NCI-H345 (cell line): ENCODE measurements at places on chromosomes 7 and 10.

- no peak for DNase-seq
Observed at GRCh38 chr7:32025381-32026082, 44.7 kb downstream of the PDE1C start.

DNA sequence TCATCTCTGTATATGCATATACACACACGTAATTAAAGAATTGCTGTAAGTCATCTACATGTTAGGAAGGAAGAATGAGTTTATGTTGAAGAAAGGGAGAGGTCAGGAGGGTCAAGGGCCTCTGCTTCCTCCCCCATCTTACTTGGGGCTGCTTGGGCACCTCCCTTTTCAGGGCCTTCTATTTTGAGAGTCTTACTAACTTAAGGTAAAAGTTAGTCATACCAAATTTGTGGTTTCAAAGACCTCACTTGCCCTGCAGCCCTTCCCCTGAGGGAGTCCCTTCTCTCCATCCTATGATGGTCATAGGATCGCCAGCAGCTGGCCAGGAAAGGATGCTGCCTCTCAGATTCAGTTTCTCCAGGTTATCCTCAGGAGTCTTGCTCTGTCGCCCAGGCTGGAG, 2.6 kb downstream of the PLEKHS1 start:
- no peak for DNase-seq

DNA sequence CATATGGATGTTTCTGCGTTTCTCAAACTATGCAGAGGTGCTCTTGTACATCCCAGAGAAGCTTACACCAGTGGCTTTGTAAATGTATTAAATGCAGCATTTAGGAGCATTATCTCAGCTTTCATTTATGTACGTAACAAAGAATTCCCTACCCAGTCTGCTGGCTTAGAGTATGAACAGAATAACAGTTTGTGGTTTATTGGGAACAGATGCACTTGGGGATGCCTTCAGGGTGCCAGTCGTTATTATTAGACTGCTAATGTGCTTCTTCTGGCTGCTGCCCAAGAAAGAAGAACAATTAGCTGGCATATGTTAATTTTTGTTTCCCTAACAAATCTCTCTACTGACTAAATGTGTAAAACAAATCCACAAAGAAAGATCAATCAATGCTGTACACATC, 241.9 kb downstream of the FOXP2 start:
- peak; percentile 15 for DNase-seq

DNA sequence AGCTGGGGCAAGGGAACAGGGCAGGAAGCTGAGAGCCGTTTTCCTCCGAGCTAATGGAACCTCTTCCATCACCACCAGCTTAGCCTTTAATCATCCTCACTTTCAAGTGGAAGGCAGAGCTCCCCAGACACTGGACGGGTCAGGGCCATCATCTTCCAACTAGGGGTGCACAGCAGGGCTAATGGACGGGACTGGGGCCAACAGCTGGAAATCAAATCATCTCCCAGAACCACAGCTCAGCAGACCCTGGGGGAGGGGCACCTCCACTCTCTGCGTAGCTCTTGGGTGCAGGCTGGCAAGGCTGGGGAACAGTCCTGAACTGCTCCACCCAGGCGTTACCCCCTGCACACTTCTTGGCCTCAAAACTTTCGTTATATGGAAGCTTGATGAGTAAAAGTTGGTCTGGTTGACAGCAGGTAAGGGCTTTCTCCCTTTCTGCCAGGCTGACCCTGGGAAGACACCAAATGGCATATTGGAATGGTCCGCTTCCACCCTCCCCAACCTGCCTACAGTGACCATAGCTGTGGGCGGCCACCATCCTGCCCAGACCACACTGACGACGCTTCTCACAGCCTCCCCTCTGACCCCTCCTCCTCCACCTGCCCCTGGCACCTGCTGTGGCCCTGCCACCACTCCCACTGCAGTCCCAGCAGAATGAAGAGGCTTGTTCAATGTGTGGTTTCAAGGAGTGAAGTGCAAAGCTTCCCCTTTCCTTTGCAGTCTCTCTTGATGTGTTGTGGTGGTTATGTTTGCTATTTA, 51.7 kb upstream of the RET start:
- DNase-seq: no peak

GRCh38 chr10:21696302-21696701, 162.3 kb downstream of the MLLT10 start:
- DNase-seq: no peak

DNA sequence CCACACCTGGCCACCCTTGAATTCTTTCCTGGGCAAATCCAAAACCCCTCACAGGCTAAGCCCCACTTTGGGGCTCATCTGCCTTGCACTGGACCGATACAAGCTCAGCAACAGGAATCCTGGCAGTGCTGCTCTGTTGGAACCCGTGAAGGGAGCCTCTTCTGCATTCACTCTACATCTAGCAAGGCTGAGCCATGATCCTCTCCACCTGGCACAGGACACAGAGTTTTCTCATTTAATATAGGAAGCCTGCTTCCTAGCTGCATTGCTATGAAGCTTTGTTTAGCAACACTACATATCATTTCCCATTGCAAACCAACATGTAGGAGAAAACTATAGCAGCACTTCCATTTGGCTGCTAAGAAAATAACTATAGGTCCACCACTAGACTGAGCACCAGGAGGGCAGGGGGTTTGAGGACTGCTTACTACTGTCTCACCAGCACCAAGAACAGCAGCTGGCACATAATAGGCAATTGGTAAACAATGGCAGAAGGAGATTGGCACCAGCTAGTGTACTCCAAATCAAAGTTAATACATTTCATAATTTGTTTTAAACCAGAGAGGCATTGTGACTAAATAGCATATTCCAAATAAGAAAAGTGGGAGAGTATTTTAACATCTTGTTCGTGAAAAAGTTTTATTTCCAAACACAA, 56.1 kb downstream of the CPVL start:
- DNase-seq: peak; percentile 32

GRCh38 chr7:142908921-142909890, 23.7 kb upstream of the TRPV6 start:
- no peak for DNase-seq

GRCh38 chr7:2688409-2689342, 674 bp downstream of the AMZ1 start:
- no peak for DNase-seq

DNA sequence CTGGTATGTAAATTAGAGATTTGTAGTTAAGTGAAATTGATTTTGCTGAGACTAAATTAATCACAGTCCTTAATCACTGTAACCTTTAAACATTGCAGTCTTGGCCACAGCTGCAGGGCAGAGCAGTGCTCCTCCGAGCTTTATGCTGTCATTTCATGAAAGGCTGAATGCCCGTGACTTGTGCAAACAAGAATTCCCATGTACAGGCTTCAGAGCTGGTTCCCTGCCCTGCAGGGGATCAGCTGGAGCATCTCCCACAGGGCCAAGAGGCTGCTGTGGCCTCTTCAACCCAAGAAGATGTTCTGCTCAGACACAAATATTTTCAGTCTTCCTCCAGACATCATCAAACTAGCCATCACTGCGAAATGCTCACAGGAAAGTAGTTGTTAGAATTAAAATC, 419.1 kb downstream of the AUTS2 start:
- DNase-seq: peak; percentile 29

GRCh38 chr10:104328896-104329710, 9.2 kb downstream of the ITPRIP start:
- DNase-seq: peak; percentile 64

GRCh38 chr7:100546129-100546925, 7.3 kb downstream of the AGFG2 start:
- DNase-seq: no peak

- DNase-seq: no peak
Observed at GRCh38 chr10:33165911-33166310, 168.6 kb downstream of the NRP1 start.

DNA sequence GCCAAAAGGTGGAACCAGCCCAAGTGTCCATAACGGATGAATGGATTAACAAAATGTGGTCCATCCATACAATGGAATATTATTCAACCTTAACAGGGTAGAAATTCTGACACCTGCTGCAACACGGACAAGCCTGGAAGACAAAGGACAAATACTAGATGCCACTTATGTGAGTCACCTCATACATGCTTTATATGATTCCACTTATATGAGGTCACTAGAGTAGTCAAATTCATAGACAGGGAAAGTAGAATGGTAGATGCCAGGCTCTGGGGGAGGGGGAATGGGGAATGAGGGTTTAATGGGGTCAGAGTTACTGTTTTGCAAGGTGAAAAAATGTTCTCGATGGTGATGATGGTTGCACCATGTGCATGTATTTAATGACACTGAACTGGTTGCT, 34.0 kb upstream of the CYTH3 start:
- peak; percentile 11 for DNase-seq

DNA sequence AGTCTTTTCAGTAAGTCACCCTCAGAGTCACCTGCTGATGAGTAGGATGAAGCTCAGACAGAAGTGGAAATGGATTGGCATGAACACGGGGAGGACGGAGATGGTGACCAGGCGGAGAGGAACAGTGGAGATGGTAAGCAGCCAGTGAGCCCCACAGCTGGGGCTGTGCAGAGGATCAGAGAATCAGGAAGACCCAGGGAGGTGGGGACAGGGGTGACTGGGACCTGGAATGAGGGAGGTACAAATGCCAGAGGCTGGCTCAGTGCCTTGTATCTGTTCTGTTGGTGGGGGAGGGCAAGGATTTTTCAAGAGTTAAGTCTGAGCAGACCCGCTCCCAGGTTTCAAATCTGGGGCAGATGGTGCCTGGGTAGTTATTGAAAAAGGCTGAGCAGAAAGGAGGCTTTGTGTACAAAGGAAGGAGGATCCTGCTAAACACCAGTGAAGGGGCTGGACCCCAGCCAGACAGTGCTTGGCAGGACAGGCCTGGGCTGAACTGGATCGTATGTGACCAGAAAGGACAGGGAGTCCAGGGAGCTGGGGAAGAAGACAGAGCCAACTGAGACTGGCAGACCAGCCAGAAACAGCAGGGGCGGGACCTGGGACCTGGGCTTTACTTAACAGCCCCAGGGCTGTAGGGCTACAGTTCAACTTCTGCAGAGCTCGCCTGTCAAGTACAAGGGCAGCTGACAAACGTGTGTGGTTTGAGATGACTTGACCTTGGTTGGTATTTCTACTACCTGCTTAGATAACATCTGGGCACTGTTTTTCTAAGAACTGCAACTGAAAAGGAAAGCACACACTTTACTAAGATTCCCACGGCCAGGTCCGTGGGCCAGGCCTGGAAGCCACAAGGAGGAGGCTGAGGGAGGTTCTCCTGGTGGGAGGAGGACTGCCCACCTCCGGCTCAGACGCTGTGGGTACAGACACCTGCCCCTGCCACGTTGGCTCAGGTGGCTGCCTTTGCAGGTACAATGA, 13.2 kb upstream of the FRMPD2 start:
- DNase-seq: peak; percentile 26

DNA sequence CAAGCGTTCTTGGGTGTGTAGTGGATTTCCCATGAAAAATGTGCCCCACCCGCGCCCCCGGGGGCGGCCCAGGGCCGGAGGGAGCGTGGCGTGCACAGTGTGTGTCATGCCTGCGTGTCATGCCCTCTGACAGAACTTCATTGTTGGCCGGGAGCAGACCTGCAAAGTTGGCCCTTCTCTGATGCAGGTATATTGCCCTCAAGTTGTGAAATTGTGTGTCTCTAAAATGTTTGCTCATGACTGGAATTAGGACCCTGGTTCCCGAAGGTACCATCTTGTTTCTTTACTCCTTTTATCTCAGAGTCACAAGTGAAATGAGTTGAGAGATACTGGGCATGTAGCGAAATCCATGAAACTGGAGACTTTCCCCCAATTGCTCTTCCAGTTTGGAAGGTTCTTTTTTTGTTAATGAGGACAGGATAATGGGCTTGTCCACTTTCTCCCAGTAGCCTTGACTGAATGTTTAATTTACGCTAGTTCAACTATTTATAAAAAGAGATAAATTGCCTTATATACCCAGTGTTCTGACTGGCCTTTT, 26.2 kb downstream of the ADK start:
- no peak for DNase-seq

- DNase-seq: no peak
Observed at GRCh38 chr7:129990403-129991192, 37.8 kb upstream of the UBE2H start.

- no peak for DNase-seq
Observed at GRCh38 chr7:108488768-108489538, 32.7 kb upstream of the NRCAM start.

GRCh38 chr7:8149222-8149621, 112.7 kb downstream of the ICA1 start:
- DNase-seq: no peak

DNA sequence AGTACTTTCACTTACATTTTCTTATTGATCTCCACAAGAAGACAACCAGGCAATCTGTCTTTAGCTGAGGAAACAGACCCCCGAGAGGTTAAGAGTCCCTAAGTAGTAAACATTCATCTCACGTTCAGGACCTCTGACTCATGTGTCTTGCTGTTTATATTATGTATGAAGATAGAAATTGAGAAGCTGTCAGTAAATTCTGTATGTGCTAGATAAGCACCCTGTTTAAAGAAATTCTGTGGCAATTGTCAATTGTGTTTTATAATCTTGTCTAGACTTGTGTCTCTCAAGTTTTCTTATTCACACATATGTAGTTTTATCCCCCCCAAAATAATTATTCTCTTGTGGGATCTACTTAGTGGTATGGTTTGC, 14.5 kb downstream of the ADK start:
- DNase-seq: no peak

GRCh38 chr7:142867097-142867378, 12.2 kb downstream of the EPHB6 start:
- DNase-seq: no peak

- no peak for DNase-seq
Observed at GRCh38 chr7:40604601-40605438, 470.0 kb downstream of the SUGCT start.

GRCh38 chr7:132125096-132125495, 451.2 kb downstream of the PLXNA4 start:
- DNase-seq: no peak

DNA sequence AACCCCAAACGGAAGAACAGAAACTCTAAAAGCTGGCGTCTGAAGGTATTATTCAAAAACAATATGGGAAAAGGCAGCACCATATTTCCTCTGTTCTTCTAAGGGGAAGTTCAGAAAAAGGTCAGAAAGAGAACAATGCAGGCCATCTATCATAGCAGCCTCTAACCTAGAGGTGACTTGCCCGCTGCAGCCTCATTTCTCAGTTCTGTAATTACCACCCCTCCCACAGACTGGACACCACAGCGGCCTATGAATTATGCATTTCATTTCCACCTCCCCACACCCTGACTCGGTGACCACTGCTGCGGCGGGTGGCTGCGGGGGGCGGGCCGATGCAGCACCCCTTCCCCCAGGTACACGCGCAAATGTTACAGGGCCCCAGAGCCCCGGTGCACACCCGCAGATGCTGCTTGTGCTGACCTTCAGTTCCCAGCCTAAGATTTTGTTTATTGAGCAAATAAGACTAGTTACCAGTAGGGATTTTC, 125.5 kb downstream of the CLEC2L start:
- DNase-seq: no peak

DNA sequence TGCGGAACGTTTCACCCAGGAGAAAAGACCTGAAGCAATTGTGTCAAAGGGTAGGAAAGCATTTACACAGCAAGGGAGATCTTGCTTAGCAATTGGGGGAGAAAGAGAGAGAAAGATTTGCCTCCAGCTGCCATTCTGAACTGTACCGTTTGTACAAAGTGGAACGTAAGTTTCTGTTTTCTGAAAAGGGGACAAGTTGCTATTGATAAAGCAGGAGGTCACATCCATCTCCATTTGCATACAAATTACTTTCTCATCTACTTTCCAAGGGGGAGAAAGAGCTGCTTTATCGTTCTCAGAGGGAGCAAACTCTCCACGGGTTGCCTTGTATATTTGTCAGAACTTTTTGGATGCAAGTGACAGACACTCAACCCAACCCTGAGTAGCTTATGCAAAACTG, 92.0 kb upstream of the CARD11 start:
- DNase-seq: no peak

- DNase-seq: no peak
Observed at GRCh38 chr10:123585477-123586445, 80.4 kb upstream of the GPR26 start.
